ENCODE measurements at places on chromosomes 5 and 9. TPM values are rescaled to one million over a fixed set of nuclear protein-coding genes. Genes with fewer than 3 reads are reported as not detected.
A peak's percentile ranks its signal among the peaks of the same experiment; 100 is the strongest.

DNA sequence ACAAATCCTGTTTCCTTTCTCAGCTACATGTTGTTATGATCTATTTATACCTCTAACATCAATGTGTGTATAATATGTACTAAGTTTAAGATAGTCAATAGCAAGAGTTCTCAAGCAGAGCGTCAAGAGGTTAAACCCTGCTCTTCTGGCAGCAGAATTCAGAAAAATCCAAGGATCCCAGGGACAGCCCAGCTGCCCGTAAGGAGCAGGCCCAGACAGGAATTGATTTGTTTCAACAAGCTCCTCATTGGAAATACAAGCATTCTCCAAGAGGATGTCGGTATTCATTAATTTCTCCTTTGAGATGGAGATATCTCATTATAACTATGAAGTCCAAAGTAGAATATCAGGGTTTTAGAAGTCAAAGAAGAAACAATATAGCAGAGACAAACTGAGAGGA is 14.9 kb downstream of the EFNA5 start:
- no peak for DNase-seq

GRCh38 chr9:35604578-35605350 is at the start of gene TESK1:
TSS of gene TESK1 (plus strand) at chr9:35605262. CDS start at chr9:35605620, 358 bp downstream.
- DNase-seq, result peak; percentile 94

Gene FOXD4L4
- 0.12 TPM for total RNA-seq

Gene BTNL8
- 19.1 TPM for total RNA-seq

DNA sequence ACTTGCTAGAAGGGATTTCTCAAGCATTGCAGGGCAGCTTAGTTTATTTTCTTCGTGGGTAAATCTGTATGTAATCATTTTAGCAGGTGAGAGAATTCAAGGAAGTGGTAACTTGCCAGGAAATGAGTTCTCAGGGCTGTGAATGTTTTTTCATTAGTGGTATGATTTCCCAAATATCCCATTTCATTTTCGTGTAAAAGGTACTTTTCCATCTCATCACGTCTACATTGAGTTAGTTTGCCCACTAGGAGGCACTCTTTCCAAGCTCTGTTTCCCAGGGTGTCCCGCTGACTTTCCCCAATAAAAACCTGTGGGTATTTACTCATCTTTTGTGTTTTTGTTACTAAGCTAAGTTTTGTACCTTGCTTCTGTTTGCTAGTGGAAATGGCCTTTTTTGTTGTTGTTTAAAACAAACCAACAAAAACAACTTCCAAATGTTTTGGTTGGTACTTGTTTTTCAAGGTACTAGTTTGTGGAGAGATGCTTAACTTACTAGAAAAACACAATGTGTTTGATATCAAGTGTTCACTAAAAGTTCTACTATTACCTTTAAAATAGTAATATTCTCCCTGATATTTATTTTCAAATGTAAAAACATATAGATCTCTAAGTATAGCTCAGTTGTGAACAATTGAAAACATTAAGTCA is 373.6 kb downstream of the ADGRV1 start:
- DNase-seq, result peak; percentile 83

Data from hepatocyte (in vitro differentiated cells).